Right ventricle myocardium superior (tissue), 1 donor: ENCODE measurements at places on chromosomes 7 and 10. TPM values are rescaled to one million over a fixed set of nuclear protein-coding genes. Genes with fewer than 3 reads are reported as not detected.
A peak's percentile ranks its signal among the peaks of the same experiment; 100 is the strongest.

- peak; percentile 87 for DNase-seq
Observed at GRCh38 chr7:150972023-150972468, 6.1 kb downstream of the KCNH2 start.

DNA sequence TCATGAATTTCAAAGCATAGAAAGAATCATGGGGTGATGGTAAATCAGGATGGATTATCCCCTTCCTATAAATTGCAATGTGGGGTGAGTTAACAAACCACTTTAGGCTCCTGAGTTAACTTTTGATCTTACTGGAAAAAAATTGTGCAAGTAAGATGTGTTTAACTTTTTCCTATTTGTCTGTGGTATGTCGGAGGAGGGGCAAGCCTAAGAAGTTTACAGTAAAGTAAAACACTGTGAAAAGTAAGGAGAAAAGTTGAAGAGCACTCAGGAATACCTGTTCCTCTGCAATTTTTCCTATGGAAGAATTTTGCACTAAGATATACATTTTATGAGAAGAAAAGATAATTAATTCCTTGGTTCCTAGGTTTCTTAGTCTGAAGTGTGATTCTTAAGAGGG is 44.4 kb downstream of the IFIT5 start:
- no peak for DNase-seq

DNA sequence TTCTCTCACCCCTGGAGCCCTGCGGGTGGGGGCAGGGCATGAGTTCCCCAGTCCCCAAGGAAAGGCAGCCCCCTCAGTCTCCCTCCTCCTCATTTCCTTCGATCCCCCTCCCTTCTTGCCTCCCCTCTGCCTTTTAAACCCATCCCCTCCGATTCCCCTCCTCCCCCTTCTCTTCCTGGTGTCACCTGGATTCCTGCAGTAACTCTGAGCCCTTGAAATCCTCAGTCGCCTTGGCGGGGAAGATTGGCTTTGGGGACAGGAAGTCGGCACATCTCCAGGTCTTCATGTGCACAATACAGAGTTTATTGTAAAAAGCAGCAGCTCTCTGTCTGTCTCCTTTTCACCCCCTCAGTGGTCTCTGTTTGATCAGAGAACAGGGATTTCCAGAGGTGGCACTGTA is 1.3 kb upstream of the MUC12 start:
- DNase-seq = no peak

- peak; percentile 64 for DNase-seq
Observed at GRCh38 chr7:55965805-55966421, 1.5 kb downstream of the NIPSNAP2 start.

GPR26 gene
- not detected for total RNA-seq

NEUROG3 gene
- total RNA-seq = not detected

GPRIN2 gene
- not detected for total RNA-seq

EGFR gene
- total RNA-seq = 10.1 TPM

PI4K2A gene
- 9.9 TPM for total RNA-seq

- DNase-seq = no peak
Observed at GRCh38 chr7:48389977-48390376, 218.7 kb downstream of the ABCA13 start.
